ENCODE measurements at places on chromosomes 5 and 9.

DNA sequence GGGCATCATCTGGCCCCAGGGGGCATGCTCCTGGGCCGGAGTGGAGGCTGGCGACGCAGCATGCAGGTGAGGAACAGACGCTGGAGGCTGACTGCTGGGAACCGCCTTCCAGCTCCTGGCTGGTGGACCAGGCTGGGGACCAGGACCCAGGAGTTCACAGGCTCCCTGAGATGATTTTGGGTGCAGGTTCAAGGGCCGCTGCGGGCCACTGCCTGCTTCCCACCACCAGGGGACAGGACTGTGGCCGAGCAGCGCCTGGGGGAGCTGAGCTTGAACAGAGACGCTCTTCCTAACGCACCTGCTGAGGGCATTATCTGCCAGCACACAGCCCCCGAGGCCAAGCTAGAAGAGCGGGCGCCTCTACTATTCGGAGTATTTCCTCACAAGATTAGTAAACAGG, 132.1 kb upstream of the RAPGEF1 start:
- no peak for DNase-seq

GRCh38 chr9:107261106-107261505, 22.0 kb upstream of the RAD23B start:
- DNase-seq = no peak

DNA sequence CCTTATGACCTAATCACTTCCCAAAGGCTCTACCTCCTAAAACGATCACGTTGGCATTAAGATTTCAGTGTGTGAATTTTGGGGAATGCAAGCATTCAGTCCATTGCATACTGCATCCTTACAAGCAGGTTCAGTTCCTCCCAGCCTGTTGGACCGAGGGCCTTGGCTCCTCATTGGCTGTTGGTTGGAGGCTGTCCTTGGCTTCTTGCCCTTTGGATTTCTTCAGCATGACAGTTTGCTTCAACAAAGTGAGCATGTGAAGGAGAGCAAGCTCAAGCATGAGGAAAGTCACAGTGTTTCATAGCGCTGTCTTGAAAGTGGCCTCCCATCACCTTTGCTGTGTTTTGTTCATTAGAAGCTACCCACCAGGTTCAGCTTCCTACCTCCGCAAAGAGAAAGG, 109.5 kb downstream of the GADD45G start:
- no peak for DNase-seq

DNA sequence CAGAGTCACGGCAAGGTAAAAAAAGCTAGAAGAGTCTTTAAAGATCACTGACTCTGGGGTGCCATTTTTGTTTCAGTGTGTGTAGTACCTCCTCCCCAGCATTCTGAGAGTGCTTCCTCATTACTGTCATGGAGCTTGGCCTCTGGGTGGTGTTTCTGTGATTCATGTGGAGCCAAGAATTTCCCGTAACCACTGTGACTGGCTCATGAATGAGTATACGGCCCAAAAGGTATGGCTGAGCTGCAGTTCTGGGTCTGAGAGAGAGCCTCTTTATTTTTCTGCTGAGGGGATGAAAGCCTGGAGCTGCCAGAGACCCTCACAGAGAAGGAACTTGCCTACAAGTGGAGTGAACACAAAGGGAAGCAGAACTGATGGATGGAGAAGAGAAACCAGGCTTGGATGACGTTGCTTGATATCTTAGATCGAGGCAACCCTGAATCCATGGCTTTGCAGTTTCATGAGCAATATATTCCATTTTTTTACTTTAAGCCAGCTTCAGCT, 85.6 kb downstream of the PTTG1 start:
- no peak for DNase-seq

DNA sequence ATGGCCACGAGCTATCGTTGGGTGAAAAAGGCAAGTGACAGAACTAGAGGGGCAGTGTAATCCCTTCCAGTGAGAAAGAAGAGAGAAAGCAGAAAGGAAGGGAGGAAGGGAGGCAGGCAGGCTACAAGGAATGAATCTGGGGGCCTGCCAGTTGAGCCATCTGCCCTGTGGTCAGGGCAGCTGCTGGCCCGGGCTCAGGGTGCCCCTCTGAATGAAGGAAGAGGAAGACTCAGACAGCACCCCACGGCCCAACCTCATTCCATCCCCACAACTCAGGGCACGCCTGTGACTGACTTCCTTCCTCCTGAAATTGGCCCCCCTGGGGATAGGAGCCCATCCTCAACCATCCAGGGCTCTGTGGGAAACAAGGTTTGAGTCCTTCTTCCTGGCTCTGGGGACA, 20.3 kb upstream of the FLT4 start:
- DNase-seq = no peak

DNA sequence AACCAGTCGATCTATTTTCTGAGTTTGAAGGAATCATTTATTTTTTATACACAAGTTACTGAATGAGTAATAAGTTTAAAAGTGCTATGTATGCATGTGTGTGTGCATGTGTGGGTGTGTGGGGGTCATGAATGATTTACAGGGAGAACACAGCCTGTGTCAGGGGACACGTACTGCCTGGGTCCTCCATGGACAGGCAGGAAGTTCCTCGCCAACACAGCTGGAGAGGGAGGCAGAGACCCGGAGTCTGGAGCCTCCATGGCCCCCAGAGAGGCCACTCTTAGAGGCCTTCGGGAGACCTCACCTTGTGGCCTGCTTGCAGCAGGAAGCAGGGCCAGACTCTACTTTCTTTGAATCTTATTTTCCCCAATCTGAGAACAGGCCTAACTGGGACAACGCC, 144.7 kb downstream of the GABBR2 start:
- DNase-seq = no peak

- no peak for DNase-seq
These were observed 15.9 kb downstream of the CCNJL start for GRCh38 chr5:160296496-160296895.

GRCh38 chr5:83118976-83119375, 41.6 kb downstream of the XRCC4 start:
- DNase-seq = no peak

DNA sequence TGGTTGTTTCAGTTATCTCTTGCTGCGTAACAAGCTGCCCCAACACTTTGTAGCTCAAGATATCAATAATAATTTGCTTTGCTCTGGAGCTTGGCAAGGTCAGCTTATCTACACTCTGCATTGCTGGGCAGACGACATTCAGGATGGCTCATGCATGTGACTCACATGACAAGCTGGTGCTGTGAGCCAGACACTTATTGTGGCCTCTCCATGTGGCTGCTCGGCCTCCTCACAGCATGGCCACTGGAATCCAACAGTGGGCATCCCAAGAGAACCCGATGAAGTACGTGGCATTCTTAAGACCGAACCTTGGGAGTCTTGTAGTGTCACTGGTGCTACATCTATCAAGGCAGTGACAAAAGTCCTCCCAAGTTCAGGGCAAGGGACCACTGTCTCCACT, 94.2 kb upstream of the MVB12B start:
- no peak for DNase-seq

GRCh38 chr9:27571011-27571410, 2.3 kb downstream of the C9orf72 start:
- no peak for DNase-seq

DNA sequence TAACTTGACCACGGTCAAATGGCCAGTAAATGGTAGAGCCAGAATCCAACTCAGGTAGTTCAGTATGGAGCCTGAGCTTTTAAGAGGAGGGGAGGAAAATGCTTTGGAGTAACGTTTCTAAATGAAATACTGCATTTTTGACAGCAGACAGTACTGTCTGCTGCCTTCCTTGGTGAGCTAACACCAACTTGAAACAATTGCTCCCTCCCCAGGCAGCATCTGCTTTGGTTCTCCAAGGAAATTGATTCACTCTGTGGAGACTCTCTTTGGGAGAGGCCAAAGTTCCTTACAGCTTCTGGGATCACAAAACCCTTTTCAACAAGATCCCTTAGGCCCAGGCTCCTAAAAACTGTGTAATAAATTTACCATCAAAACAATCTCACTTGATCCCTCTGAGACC, 75.2 kb upstream of the SSBP2 start:
- DNase-seq = no peak

DNA sequence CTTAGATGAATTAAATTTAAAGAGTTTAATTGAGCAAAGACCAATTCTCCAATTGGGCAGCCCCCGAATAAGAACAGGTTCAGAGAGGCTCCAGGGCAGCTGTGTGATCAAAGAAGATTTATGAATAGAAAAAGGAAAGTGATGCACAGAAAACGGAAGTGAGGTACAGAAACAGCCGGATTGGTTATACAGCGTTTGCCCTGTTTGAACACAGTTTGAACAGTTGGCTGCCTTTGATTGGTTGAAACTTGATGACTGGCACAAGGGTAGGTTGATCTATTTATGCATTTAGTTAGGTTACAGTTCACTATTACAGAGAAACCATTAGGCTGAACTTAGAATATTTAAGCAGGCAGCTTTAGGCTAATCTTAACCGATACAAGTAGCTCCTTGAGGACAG, 29.5 kb downstream of the NIM1K start:
- DNase-seq = no peak

DNA sequence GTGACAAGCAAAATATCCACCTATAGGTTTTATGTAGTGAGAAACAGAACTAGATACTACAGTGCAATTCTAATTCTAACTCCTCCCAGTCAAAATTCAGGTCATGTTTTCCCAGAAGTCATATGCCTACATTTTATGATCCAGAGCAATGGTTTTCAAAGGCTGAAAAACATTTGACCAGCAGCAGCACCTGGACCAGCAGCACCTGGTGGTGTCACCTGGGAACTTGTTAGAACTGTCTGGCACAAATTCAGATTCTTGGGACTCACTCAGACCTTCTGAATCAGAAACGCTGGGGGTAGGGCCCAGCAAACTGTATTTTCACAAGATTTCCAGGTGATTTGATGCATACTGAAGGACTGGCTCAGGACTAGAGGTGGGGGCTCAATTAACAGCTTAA, 367.7 kb upstream of the RFX3 start:
- no peak for DNase-seq

GRCh38 chr9:109974143-109974917, 194.3 kb downstream of the PALM2AKAP2 start:
- peak; percentile 13 for DNase-seq

DNA sequence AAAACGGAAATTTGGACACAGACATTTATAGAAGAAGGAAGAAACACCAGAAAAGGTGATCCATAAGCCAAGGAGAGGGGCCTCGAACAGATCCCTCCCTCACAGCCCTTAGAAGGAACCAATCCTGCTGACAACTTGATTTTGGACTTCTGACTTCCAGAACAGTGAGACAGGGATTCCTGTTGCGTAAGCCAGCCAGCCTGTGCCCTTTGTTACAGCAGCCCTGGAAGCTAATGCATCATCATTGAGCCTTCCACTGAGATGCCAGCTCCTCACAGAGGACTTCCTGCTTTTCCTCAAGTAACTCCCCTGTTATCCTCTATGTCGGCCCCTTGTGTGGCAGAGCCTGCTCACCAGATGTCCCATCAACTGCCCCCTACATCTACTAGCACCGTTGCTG, 94.1 kb downstream of the JMY start:
- DNase-seq = no peak

DNA sequence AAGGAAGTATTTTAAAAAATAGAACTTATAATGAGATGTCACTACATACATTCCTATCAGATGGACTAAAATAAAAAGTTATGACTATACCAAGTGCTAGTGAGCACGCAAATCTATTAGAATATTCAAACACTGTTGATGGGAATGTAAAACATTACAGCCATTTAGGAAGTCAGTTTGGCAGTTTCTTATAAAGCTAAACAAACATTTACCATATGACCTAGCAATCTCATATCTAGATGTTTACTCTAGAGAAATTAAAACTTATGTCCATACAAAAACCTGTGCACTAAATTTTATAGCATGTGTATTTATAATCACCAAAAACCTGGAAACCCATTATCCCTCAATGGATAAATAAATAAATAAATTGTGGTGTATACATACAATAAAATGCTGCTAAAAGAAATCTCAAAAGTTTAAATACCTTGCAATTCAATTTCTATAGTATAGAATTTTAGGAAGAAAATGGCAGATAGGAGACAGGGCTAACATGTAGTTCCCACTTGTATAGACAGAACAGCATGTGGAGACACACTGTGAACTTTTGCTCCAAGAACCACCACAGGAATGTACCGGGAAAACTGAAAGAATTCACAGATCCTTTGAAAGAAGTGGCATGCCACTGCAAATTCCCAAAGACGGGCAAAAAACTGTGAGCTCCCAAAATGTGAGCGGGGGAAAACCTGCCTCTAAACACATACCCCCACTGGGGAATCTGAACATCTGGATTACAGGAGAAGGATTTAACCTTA, 174.6 kb upstream of the SPEF2 start:
- DNase-seq = no peak

DNA sequence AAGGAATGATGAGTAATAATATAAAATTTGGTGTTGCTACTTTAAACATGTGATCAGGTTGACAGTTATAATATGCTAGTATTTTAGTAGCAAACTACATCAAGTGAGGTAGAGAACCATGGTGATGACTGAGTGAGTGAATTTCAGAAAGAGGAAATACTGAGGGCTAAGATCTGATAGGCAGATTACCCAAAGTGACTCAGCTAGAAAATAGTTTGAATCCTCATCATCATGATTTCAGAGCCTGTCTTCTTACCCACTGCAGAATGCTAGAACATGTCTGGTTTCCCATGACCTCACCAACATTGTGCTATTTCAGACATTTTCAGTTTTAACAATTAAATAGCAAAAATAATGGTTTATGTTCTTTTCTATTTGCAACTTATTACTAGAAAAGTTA, 602.1 kb downstream of the TAF11L14 start:
- no peak for DNase-seq

GRCh38 chr5:142981886-142982820, 212.0 kb downstream of the ARHGAP26 start:
- DNase-seq = no peak

DNA sequence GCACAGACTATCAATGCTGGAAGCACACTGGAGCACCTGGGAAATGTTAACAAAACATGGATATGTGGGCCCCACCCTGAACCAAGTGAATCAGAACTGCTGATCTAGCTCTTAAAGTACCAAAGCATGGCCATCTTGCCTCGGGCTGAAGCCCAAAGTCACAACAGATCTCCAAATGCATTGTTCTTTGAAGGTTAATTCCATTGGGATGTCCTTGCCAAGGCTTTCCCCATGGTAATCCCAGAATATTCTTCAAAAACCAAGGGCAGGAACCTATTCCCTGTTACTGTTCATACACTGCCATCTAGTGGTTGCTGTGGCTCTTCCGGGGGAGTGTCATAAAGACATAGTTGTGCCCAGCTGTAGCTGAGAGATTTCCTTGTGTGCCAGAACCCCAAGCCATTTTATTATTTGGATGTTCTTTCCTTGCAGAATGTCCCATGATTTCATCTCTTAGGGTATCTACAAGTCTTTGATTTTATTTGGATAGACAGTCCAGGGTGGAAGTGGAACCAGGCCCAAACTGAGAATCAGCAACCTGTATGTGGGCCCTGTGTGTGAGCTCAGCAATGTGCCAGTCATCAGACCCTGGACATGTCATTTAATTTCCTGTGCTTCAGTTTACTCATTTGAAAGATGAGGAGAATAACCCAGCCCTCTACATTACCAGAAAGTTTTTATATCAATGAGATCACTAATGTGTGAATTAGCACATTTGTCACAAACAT, 290.0 kb downstream of the ACTL7B start:
- no peak for DNase-seq

- no peak for DNase-seq
These were observed 10.8 kb downstream of the KCNT1 start for GRCh38 chr9:135712613-135713295.

Data from hypothalamus (tissue), 51 donors.